ENCODE measurements at places on chromosomes 3 and 15.
A peak's percentile ranks its signal among the peaks of the same experiment; 100 is the strongest.

GRCh38 chr3:71039332-71039731 is 544.2 kb downstream of the FOXP1 start:
- no peak for DNase-seq

GRCh38 chr3:180288816-180289215 is 252.1 kb upstream of the PEX5L start:
- DNase-seq, result no peak

DNA sequence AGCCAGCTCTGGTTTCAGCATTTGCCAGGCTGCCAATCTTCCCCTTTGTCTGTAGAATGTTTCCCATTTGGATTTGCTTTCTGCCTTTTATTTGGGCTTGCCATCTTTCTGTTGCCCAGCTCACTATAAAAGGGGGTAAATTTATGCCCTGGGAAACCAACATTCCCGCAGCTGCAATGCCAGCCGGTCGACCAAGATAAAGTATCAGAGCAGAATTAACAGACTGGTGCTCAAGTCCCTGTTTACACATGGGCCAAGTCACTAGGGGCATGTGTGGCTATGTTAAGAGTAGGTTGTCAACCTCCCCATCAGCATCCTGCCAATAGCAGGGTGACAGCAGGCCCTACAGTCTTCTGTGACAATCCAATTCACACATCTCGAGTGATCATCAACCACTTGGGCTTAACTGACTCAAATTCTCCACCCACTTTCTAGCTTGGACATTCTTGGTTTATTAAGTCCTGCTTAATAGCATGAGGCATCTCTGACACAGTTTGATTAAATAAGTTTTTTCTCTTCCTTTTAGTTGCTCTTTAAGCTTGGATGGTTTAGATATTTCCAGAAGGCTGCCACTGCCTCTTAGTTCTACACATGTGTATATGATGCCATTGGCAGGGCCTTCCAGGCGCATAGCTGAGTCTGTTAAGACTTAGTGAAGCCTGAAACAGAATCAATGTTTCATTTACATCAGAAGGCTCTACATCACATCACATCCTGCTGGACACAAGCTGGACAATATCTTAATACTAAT is 24.1 kb upstream of the VEPH1 start:
- no peak for DNase-seq

- DNase-seq, result peak; percentile 93
Measured at GRCh38 chr3:2098398-2099027, at the start of gene CNTN4. CNTN4 (plus strand) TSS chr3:2098866.

GRCh38 chr3:151789853-151790463 is 24.0 kb upstream of the AADAC start:
- no peak for DNase-seq

GRCh38 chr15:74307827-74308811 is 59.3 kb downstream of the CYP11A1 start:
- DNase-seq, result peak; percentile 54

GRCh38 chr15:35271371-35272043 is 186.4 kb upstream of the NANOGP8 start:
- DNase-seq, result no peak

GRCh38 chr3:148763986-148764935 is 63.4 kb upstream of the CPB1 start:
- DNase-seq, result no peak

- peak; percentile 32 for DNase-seq
Measured at GRCh38 chr3:66858656-66859381, 139.3 kb upstream of the KBTBD8 start.

- no peak for DNase-seq
Measured at GRCh38 chr3:42493798-42494151, 8.7 kb upstream of the VIPR1 start.

- DNase-seq, result no peak
Measured at GRCh38 chr15:47570044-47570443, 147.3 kb upstream of the SEMA6D start.

DNA sequence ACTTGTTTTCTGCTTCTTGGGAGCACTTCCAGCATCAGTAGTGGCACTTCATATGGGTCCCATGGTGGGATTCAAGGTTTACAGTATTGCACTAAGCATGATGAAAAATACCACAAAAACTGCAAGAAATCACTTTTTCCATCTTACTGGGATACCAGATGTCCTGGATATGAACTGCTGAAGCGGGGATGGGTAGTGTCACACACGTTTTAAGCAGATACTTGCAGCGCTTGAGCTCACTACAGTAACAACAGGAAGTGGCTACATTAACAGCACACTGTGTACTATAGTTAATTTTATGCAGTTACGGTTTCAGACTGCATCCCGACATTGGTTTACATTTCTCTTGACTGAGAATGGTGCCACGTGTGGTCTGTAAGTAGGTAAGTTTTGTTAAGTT is 3.5 kb upstream of the ISG20 start:
- DNase-seq, result no peak

DNA sequence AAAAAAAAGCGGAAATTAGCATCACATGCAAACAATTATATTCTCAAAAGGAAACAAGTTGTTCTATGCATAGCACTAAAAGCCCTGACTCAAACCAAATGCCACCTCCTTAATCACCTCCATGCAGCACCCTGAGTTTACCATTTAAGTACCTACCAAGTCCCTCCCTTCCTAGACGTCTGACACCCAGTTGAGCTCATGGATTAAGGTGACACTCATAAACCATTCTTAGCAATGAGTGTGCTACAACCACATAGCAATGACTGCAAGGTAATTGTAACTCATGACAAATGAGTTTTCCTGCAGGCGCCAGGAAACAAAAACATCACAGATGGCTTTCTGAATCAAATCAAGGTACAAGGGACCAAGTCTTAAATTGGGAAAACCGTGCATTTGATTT is 32.0 kb downstream of the WWTR1 start:
- DNase-seq, result no peak

- DNase-seq, result peak; percentile 5
Measured at GRCh38 chr3:126556637-126557414, 1.9 kb downstream of the C3orf22 start.

GRCh38 chr3:37806505-37807200 is 55.0 kb upstream of the CTDSPL start:
- no peak for DNase-seq

DNA sequence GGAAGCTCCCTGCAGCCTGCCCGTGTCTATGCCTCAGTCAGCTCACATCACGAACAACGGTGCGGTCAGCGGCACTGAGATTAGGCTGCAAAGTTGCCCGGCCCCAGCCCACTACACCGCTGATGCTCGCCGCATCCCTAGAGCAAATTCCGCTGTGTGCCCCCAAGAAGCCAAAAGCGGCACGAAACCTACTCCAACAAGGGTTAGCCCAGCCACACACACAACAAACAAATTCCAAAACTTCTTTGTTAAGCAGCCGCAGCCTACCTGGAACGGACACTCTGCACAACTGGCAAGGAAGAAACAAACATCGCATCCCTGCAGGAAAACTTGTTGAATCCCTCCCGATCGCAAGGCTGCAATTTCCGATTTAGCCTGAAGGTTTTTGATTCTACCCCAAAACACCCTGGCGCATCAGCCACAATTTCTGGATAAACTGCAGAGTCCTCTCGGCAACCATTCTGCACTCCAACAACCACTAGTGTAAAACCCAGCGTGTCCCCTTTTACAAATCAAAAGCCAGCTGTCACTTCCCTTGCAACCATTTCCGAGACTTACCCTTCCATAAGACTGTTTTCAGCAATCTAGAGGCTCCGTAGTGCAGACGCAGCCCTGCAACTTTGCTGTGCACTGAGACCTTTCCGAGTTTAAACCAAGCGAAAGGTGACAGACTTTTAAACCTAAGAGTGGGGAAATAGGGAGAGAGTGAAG is 449 bp downstream of the ROBO1 start:
- peak; percentile 33 for DNase-seq
